Left hindlimb (tissue), 1 donor: ENCODE measurements at places on chromosomes 16 and 17.

GRCh38 chr16:86214326-86215232, 295.7 kb upstream of the FOXF1 start:
- DNase-seq: no peak

DNA sequence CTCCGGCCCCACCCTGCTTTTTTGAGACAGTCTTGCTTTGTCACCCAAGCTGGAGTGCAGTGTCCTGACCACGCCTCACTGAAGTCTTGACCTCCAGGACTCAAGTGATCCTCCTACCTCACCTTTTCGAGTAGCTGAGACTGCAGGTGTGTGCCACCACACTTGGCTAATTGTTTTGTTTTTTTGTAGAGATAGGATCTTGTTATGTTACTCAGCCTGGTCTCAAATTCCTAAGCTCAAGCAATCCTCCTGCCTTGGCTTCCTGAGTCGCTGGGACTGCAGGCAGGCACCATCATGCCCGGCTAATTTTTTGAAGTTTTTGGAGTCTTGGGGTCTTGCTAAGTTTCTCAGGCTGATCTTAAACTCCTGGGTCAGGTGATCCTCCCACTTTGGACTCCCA, 206.7 kb downstream of the SHISA9 start:
- DNase-seq: no peak

- DNase-seq: no peak
These were observed 655 bp downstream of the ATXN1L start for GRCh38 chr16:71846431-71846830.

DNA sequence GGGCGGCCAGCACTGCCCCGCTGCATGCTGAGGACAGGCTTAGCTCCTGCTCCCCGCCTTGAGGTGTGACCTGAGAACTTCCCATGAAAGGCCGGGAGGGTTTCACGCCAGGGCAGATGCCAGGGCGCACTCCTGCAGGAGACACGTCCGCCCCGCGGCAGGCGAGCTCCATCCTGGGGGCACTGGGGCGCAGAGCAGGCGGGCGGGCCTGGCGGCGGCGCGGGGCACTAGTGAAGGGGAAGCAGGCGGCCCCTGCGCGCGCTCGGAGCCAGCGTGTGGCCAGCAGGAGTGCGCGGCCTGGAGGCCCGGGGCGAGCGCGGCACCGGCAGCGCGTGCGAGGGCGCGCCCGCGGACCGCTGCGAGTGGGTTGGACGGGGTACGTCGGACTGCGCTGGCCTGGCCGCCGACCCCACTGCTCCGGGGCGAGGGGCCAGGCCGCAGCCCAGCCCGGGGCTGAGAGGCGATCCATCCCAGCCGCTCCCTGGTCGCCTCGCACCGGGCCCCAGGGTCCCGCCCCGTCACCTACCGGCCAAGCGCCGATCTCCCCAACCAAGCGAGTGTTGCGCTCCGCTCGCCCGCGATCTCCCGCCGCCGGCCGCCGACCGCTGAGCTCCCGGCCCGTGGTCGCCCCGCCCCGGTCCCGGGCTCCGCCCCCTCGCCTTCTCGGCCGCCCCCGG, at the start of gene MAP3K14:
TSS of gene MAP3K14 (minus strand) at position 587 of the 677 bp plus-strand sequence. CDS start 26,275 bp downstream, outside the sequence.
- peak; percentile 83 for DNase-seq

- DNase-seq: no peak
These were observed 86.5 kb downstream of the NDE1 start for GRCh38 chr16:15736529-15736928.

DNA sequence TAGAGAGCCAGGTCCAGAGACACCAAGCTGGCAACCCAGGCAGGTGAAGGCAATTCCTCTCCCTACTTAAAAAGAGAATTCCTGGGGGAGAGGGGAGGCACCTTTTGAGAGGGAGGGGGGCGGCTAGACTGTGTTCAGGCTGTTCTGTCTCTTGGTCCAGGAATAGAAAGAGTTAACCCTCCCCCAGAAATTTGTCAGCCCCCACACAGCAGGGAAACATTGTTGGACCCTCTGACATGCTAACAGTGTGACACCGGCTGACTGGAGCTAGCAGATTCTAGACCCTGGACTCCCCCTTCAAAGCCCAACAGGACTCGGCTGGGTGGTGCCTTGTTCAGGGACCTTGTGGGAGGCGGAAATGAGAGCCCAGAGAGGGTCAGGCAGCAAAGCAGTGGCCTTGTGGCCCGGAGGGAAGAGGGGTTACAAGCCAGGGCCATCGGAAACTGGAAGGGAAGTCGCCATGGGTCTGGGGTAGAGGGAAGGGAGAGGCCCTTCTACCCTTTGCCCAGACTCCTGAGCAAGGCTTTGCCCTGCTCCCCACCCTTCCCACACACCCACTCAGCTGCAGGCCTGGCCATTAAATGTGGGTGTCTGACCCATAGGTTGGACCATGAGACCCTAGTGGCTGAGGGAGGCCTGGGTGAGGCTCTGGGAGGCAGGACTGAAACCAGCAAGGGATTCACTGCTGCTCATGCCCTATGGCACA, 44.6 kb downstream of the RAI1 start:
- no peak for DNase-seq

- DNase-seq: no peak
These were observed 124.7 kb downstream of the SNX11 start for GRCh38 chr17:48231995-48232959.

GRCh38 chr17:81833921-81834830, 674 bp downstream of the PPP1R27 start:
- no peak for DNase-seq

DNA sequence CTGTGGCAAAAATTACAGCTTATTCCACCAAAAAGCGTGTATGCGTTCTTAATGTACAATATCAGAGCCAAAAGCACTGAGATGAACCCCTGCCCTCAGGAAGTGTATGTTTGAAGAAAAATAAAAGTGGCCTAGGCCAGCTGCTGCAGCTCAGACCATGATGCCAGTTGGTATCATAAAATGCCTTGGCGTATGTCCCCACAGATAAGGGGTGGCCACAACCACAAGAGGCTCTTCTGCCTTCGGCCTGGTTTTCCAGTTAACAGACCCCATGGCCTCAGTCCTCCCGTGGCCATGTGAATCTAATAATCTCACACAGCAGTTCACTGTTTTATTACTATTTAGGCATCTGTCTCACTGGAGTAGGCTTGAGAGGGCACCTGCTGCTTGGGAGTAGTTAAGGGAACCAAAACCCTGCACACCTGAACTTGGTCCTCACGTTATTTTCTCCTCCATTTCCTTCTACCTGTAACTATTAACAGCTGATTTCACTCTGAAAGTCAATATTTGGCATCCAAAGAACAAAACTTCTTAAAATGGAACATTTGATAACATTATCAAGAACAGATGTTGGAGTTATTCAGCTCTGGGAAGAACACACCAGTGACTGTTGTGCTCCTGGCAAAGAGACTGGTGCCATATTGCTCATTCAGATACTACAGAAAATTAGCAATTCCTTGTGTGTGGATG, 34.8 kb upstream of the ERN1 start:
- no peak for DNase-seq

DNA sequence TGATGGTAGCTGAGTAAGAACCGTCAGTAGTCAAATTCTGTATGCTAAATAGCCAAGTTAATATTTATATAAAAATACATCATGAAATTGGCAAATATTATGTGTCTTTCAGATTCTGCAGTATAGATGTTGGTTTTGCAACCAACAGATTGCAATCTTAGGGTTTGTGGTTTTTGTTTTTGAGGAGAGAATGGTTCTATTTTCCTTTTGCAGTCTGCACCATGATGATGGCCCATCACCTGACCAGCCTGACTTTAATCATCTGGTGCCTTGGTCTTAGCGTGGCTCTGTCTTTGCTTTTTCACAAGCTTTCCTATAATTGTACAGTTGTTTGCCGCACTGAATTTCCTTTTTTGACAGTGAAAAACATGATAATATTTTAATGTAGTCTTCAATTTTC, 50.7 kb downstream of the NUP93 start:
- DNase-seq: no peak

DNA sequence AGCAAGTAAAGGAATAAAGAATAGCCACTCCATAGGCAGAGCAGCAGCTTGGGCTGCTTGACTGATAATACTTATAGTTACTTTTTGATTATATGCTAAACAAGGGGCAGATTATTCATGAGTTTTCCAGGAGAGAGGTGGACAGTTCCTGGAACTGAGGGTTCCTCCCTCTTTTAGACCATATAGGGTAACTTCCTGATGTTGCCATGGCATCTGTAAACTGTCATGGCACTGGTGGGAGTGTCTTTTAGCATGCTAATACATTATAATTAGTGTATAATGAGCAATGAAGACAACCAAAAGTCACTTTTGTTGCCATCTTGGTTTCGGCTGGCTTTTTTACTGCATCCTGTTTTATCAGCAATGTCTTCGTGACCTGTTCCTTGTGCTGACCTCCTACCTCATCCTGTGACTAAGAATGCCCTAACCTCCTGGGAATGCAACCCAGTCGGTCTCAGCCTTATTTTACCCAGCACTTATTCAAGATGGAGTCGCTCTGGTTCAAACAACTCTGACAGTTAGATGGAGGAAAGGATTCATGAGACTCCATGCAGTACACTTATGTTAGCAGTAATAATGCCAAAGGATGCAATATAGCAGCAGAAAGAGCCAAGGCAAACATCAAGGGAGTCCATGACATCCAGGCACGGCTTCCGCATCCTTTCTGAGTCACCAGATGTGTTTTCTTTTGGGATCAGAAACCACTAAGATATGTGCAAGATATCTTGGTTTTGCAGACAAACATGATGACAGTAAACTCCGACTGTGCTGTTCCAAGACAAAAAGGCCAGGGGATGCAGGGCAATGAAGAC, 55.8 kb upstream of the B4GALNT2 start:
- no peak for DNase-seq

GRCh38 chr17:34228781-34229180, 26.3 kb upstream of the CCL2 start:
- no peak for DNase-seq

DNA sequence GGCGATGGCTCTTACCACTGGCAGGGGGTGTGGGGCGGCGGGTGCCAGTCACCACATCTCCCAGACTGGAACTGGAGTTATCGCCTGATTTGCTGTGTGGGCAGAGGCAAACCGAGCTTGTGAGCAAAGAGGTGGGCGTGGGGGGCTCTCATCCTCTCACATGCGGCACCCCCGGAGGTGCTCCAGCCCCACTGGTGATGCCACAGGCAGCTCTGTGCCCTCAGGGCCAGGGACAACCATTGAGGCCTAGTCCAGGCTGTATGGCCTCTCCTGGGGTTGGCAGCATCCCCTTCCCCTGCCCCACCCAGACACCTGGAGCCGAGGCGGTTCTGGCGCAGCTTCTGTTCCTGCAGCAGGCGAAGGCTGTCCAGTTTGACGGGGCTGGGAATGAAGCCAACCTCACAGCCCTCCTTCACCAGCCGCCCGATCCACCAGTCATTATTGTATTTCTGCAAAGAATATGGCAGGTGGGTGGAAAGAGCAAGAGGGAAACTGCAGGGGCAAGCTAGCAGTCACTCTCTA, 10.9 kb downstream of the CACNB1 start:
- DNase-seq: no peak

- no peak for DNase-seq
These were observed 773 bp downstream of the SYNGR3 start for GRCh38 chr16:1990351-1991134.

- no peak for DNase-seq
These were observed 193.8 kb downstream of the SNX29 start for GRCh38 chr16:12170103-12171040.

DNA sequence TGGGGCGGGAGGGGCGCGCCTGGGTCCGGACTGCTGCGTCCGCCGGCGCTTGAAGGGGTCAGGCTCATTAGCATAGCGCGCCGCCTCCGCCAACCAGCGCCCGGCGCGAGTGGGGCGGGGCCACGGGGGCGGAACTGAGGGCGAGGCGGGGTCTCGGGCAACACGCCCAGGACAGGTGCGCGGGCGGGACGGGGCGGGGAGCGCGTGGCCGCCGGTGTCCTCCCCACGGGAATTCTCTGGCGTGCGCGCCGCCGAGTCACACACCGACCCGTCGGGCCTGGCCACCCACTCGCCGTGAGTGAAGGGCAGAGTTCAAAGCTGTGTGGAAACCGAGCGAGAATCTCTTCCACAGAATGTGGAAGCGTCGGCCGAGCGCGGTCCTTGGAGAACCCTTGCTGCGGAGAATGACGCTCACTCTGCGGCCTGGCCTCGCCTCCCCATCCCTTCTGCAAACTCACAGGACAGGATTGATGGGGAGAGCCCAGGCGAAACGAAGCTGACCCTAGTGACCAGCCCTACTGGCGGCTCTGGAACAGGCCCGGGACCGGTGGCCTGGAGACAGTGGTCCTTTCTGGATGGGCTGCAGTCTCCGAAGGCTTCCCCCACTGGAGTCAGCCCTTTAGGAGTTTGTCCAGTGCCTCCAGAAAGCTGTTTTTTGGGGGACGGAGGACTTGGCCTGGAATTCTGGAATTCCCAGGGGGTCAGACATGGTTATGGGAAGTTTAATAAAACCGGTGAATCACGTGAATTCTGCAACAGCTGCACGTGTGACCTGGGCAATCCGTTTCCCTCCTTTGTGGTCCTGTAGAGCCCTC, at the start of gene SNAI3:
TSS of gene SNAI3 (minus strand) at position 69 of the 815 bp plus-strand sequence. CDS start 101 bp downstream, outside the sequence.
- DNase-seq: peak; percentile 68

- no peak for DNase-seq
These were observed 130.3 kb downstream of the CCDC144A start for GRCh38 chr17:16820161-16820877.

DNA sequence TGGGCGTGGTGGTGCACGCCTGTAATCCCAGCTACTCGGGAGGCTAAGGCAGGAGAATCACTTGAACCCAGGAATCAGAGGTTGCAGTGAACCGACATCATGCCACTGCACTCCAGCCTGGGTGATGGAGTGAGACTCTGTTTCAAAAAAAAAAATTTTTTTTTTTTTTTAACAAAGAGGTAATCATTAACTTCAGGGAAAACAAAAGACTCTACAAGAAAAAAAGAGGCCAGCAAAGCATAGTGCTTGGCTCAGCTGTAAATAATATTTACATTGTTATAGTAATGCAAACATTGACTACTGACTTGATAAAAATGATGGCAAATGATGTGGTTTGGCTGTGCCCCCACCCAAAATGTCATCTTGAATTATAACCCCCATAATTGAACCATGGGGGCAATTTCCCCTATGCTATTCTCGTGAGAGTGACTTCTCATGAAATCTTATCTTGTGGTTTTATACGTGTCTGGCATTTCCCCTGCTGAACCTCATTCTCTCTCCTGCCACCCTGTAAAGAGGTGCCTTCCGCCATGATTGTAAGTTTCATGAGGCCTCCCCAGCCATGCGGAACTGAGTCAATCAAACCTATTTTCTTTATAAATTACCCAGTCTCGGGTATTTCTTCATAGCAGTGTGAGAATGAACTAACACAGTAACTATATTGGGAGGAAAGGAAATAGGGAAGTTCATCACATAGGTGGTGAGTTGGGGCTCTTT, 12.7 kb upstream of the SSTR2 start:
- no peak for DNase-seq
